Stimulated activated CD4-positive, alpha-beta T cell treated with anti-CD3 and anti-CD28 coated beads, Interleukin-1b, Interleukin-23, amount 100 ng/mL, for 1 hour (primary cell): ENCODE measurements at places on chromosomes 3 and 15.

GRCh38 chr15:25416693-25417092 lies 22.1 kb downstream of the UBE3A start:
- DNase-seq: no peak

DNA sequence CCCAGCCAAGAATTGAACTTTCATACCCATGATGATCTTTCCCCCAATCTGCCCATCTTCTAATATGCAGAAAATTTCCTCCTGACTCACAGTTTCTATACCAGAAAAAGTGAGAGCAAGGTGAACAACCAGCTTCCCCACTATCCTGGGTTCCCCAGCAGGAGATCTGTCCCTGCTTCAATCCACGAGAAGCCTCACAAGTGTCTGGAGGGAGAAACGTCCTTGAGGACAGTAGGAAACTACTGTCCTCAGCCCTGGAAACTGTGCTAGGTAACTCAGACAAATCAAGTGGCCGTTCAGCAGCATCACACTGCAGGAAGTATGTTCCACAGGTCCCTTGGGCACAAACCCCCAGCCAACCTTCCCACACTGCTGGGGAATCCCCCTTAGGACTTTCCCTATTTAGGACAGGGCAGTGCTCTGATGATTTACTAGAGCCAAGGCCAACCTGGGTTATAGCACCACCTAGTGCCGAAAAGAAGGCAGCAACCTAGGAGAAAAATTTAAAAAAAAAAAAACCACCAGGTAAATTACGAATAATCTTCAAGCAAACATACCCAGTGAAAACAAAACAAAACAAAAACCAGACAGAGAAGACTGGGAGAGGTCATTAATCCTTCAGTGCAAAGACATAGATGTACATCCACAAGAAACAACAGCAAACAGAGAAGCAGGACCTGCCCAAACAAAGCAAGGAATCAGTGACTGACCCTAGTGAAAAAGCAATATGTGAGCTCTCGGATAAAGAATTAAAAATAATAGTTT lies 36.0 kb downstream of the MORC1 start:
- no peak for DNase-seq

DNA sequence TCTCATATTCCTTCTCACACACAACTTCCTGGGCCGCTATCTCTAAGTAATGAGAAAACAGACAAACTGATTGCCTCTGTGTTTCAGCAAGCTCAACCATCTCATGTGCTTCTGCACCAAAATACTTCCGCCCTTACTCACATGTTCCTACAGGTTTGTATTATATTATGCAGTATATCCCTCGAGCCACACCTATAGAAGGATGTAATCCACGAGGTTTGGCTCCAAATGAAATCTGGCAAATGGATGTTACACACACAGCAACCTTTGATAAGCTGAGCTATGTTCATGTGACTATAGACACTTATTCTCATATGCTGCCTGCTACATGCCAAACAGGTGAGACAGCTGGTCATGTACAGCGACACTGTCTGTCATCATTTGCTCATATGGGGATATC lies 22.6 kb downstream of the CCRL2 start:
- DNase-seq: no peak

GRCh38 chr3:150265305-150265704 lies 142.8 kb upstream of the TSC22D2 start:
- no peak for DNase-seq

- no peak for DNase-seq
Measured at GRCh38 chr3:73115806-73116205, 54.3 kb downstream of the EBLN2 start.

GRCh38 chr15:48644467-48644826 lies 1.1 kb downstream of the FBN1 start:
- no peak for DNase-seq

DNA sequence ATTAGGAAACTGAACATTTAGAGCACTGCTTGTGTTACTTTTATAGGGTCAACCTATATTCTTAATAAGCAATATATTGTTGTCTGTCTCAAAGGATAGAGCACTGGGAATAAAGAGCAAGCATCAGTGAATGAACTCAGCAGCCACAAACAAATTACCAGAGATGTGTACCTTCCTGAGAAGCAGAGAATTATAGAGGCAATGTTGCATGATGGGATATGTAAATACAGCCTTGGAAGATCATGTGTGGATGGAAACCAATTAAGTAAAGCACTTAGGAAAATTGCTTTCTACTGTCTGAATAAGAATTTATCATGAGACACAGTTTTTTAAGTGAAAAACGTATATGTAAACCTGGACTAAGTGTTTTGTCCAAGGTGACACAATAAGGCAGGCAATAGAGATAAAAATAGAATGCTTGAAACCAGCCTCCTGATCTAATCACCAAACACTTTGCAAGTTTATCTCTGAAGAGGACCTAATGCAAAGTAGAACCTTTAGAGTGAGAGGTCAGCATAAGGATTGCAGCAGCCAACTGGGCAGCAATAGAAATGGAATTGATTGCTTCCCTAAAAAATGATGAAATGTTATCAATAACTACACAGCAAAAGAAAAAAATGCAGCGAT lies 848.0 kb downstream of the TUSC7 start:
- DNase-seq: no peak

- no peak for DNase-seq
Measured at GRCh38 chr3:120908030-120908794, at the start of gene STXBP5L. Gene STXBP5L (plus strand): TSS chr3:120908205. CDS start chr3:120909579, 1,374 bp downstream.
